ENCODE measurements at places on chromosomes 12 and 14.

DNA sequence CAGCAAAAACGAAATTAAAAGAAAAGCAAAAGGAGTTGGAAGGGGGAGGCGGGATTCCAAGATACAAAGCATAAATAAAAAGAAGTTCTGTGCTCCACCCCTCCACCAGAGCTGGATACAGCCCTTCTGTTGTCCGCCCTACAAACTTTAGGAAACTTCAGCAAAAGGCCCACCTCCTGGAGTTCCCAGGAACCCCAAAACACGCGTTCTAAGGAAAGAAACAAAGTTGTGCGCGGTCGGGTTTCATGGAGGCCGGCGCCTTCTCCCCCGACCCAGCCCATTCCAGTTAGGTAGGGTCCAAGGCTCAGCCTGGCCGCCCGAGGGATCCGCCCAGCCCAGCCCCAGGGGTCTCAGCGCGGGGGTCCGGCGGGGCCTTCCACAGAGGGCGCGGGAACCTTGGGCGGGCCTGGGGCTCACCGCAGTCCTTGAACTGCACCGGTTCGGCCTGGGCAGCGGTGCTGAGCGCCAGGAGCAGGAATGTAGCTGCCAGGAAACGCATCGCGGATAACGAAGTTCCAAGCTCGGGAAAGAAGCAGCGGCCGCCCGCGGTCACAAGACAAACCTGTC lies at the start of gene NPC2:
Gene NPC2, minus strand, starts transcription at position 530 of the 567 bp plus-strand sequence. Its CDS starts 31 bp downstream, at position 499.
- DNase-seq, result no peak

GRCh38 chr14:23615856-23616255 lies 20.3 kb upstream of the DHRS2 start:
- no peak for DNase-seq

DNA sequence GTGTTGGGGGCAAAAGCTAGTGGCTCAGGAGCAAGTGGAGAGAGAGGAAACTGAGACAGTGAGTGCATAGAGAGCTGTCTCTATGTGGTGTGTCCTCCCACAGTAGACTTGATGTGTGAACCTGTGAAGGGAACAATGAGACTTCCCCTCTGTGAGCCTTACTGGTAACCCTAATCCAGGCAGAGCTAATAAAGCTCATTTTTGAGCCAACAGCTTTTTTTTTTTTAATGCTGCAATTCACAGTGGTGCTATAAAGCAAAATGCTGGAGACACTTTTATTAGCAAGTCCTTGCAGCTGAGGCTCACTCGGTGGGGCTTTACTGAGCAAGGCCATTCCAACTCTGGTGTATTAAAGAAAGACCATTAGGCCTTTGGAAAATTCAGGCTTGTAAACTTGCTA lies 26.9 kb downstream of the FBXW8 start:
- no peak for DNase-seq

GRCh38 chr14:31118892-31119291 lies 88.7 kb downstream of the HECTD1 start:
- no peak for DNase-seq

GRCh38 chr12:130433411-130433810 lies 95.7 kb downstream of the PIWIL1 start:
- no peak for DNase-seq

DNA sequence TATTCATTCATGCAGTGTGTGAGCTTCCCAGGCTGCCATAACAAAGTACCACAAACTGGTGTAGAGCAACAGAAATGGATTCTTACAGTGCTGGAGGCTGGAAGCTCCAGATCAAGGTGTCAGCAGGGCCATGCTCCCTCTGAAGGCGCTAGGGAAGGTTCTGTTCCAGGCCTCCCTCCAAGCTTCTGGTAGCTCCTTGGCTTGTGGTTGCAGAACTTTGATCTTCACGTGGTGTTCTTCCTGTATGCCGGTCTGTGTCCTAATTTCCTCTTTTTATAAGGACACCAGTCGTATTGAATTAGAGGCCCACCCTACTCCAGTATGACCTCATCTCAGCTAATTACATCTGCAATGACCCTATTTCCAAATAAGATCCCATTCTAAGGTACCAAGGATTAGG lies 3.1 kb downstream of the OTUB2 start:
- no peak for DNase-seq

- DNase-seq, result no peak
Measured at GRCh38 chr12:54066408-54066807, 12.8 kb downstream of the HOXC4 start.
